ENCODE measurements at places on chromosomes 11 and 22.

GRCh38 chr22:44245867-44246266, 65.1 kb downstream of the PARVG start:
- DNase-seq, result no peak

GRCh38 chr11:63523151-63523550, 13.5 kb upstream of the PLAAT4 start:
- no peak for DNase-seq

GRCh38 chr11:85062659-85063058, 564.5 kb downstream of the DLG2 start:
- no peak for DNase-seq

- DNase-seq, result no peak
Measured at GRCh38 chr22:46102159-46102558, 48.2 kb upstream of the PPARA start.

- DNase-seq, result no peak
Measured at GRCh38 chr22:24400034-24400725, 27.2 kb upstream of the ADORA2A start.

- DNase-seq, result peak; percentile 14
Measured at GRCh38 chr11:18617688-18618341, 16.3 kb downstream of the SPTY2D1 start.

GRCh38 chr11:34243600-34244464, 114.0 kb downstream of the ABTB2 start:
- DNase-seq, result no peak

DNA sequence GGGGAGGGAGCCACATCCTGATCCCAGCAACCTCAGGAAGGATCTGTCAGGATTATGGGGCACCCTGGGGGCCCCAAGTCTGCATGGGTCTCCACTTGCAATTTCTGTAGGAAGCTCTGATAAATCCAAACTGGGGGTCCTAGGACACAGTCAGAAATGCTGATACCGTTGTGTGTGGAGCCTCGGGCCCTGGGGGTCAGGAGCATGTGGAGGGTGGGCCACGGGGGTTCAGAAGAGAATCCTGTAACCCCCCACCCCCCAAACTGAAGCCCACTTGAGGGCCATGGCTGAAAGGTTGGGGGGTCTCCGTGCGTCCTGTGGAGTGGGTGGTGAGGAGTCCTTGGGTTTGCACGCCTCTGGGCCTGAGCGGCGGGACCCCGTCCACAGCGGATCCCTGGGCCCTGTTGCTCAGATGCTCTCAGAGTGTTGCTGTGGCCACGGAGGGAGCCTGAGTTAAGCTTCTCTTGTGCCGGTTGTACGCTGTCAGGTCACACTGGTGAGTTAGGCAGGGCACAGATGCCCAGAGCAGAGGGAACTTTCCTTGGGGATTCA, 72.2 kb downstream of the LRP5 start:
- DNase-seq, result no peak

GRCh38 chr22:39374801-39375200, 24.8 kb upstream of the TAB1 start:
- no peak for DNase-seq

- DNase-seq, result no peak
Measured at GRCh38 chr11:19891022-19891421, 178.4 kb downstream of the NAV2 start.

- peak; percentile 78 for DNase-seq
Measured at GRCh38 chr11:122882189-122882856, at the start of gene JHY. JHY (plus strand) TSS chr11:122882759; CDS start chr11:122885850, 3,091 bp downstream.

- DNase-seq, result no peak
Measured at GRCh38 chr11:73333640-73334383, 25.7 kb downstream of the ARHGEF17 start.

- no peak for DNase-seq
Measured at GRCh38 chr11:2846056-2846455, 39.5 kb downstream of the CDKN1C start.

DNA sequence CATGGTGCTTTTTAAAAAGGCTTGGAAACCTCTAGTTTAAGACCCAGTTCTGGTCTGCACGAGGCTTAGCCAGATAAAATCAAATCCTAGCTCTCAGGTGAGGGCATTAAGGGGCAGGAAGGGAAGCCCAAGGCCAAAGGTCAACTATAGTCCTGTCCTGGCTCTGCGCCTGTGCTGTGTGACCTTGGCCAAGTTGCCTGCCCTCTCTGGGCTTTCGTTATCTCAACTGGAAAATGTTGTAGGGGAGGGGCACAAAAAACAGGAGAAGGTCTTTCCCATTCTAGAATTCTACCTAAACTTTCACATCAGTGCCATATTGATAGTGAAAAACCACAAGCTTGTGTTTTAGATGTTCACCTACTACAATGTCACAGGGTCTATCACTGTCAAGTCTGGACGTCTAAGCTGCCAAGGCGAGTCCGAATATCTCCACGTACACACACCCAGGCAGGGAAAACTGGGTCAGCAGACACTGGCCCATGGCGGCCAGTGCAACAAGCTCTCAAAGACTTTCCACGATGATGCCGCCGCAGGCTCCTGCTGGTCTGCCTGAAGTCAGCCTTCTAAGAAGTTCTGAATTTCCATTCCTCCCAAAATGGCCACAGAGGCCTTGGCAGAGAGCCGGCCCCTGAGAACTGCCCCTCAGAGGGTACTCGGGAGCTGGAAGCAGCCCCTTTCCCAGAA, 18.0 kb downstream of the MN1 start:
- no peak for DNase-seq

DNA sequence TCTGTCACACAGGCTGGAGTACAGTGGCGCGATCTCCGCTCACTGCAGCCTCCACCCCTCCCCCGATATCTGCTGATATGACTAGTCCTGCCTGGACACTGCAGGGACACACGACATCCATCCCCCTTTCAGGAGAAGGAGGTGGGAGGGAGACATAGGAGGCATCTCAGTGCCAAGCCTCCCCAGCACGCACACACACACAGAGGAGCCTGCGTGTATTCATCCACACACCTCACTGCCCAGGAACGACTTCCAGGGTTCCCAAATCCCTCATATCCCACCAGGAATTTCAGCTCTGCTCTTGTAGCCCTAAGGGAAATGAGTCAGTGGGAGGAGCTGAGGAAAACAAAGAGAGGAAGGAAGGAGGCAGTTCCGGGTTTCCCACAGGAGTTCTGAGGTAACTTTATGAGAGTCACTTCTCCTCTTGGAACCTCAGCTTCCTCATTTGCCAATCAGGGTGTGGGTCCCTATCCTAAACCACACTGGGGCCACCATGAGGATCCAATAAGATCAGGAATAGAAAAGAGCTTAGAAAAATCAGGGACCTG, 37.2 kb upstream of the ACER3 start:
- DNase-seq, result no peak

DNA sequence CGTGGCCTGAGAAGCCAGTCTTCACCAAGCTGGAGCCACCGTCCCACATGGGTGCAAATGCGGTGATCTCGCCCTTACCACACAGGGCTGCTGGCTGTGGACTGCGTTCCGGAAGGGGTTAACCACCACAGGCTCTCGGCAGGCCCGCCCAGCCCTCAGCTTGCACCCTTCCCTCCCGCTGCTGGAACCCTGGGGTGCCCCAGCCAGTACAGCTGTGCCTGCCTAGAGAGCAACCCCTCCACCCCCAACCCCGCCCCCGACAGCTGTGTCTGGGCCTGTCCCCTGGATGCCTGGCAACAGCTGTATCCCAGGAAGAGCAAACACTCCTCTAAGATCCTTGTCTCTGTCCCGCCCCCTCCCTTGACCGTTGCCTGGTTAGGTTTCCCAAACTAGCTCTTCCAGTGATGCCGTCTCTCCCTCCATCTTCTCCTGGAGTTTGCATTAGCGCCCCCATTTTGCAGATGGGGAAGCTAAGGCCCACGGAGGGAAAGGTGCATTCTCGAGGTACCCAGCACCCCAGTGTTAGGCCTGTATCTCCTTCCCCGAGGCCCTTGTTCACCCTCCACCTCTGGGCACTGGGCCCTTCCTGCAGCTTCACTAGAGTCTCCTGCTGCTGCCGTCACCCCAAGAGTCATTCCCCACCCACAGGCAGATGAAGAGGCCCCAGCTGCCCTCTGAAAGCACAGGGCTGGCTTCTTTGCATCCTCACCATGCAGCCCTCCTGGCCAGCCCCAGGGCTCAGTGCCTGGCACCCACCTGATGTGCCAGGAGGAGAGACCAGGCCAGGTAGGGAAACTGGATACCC, 12.6 kb upstream of the COX8A start:
- DNase-seq, result no peak

DNA sequence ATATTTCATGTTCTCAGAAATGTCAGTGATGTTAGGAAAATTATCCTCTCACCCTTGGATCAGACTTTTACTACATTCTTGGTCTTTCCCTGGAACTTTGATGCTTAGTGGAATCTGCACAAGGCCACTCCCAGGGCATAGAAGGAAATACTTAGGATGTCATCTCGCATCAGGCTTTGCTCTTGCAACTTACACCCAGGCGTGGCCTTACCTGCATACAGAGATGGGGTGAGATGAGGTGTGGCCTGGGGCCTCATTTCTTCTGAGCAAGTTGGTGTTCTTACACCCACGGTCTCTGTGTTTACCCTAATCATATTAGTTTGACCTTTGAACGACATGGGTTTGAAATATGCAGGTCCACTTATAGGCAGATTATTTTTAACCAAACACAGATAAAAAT, 19.0 kb upstream of the OR52K2 start:
- DNase-seq, result no peak

DNA sequence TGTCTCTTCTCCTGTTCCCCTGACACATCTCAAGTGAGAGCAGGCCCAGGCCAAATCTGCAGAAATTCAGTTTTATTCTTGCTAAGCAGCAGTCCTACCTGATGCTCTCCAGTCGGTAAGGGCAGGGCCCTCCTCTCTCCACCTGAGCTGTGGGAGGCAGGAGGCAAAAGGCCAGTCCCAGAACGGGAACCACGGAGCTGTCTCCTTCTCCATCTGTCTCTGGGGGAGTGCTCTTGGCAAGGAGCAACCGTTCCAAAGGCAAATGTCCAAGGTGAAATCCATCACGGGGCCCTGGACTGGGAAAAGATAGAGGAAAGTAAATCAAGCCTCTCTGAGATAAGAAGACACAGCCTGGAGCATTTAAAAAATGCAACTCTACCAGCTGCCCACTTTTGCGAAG, 65.2 kb upstream of the CDON start:
- no peak for DNase-seq

DNA sequence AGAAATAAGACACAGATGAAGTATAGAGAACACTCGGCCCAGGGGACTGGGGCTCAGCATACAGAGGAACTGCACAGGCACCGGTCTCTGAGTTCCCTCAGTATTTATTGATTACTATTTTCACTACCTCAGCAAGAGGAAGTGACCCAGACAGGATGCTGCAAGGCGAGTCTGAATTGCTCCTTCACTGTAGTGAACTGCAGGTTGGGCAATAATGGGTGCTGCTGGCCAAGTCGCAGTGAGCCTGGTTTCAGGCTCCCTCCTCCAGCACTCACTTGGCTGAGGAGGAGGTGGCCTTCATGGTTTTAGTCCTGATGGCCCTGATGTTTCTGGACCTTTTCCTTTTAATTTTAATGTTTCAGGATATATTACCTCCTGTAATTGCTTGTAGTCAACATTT, 10.4 kb downstream of the OR52K2 start:
- no peak for DNase-seq

DNA sequence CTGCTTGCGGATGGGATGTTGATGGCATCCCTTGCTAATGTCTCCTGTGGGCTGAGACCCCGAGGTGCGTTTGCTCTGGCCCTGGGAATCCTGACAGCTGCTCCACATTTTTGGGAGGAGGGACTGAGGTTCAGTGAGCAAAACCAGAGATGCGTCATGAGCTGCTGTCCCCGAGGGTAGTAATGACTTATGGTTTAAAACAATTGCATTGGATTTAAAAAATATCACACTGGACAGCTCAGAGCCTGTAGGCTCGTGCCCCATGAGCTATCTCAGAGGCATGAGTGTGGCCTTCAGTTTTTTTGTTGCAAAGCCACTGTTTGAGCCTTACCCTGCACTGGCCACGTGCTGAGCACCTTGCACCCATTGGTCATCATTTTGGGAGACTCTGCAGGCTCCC, 20.9 kb upstream of the PARVG start:
- DNase-seq, result no peak

GRCh38 chr11:1130276-1131032, 27.3 kb upstream of the MUC5AC start:
- no peak for DNase-seq

- no peak for DNase-seq
Measured at GRCh38 chr11:108933630-108934029, 268.8 kb downstream of the DDX10 start.

DNA sequence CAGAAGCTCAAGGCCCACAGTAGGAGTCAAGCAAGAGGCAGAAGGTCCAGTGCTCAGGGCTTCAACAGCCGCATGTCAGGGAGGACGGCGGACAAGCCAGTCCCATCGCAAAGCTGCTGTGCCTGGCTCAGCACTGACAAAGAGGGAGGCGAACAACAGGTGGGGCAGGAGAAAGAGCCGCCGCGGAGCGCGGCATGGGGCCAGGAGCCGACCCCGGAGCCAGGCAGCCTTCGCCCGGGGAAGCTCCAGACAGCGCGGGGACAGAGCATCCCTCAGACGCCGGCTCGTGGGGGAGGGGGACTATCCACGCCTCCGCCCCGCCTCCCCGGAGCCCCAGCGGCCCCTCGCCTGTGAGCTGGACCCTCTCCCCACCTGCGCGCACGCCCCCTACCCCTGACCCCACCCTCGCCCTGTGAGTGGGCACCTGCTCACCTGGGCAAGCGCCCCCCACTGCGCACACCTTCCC, 369 bp downstream of the DHCR7 start:
- peak; percentile 80 for DNase-seq

DNA sequence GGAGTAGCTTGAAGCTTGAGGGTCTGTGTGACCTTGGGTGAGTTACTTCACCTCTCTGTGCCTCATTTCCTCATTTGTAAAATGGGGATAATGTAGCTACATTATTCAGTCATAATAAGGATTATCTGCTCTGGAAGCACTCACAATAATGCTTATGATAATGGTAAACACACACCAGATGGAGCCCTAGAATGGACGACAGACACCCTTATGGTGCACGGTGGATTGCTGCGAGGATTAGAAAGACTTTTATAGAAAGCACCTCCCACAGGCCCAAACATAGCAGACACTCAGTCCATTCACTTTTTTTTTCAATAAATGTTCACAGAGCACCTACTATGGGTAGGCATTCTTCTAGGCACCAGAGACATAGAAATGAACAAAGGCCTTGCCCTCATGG, 53.8 kb downstream of the LARGE1 start:
- DNase-seq, result no peak

- DNase-seq, result no peak
Measured at GRCh38 chr22:28826921-28827320, 26.6 kb upstream of the XBP1 start.

- no peak for DNase-seq
Measured at GRCh38 chr11:35015621-35016387, 99.4 kb downstream of the PDHX start.

- DNase-seq, result no peak
Measured at GRCh38 chr22:33593818-33594217, 326.5 kb downstream of the LARGE1 start.

GRCh38 chr11:32358729-32359128, 76.6 kb downstream of the WT1 start:
- DNase-seq, result no peak

GRCh38 chr11:9206496-9206895, 58.7 kb downstream of the DENND5A start:
- no peak for DNase-seq

- peak; percentile 50 for DNase-seq
Measured at GRCh38 chr22:32164075-32164860, 5.2 kb upstream of the C22orf42 start.

GRCh38 chr22:41094041-41094593, 1.7 kb downstream of the EP300 start:
- DNase-seq, result no peak
